ENCODE measurements at places on chromosomes 4 and X.

- DNase-seq: no peak
Observed at GRCh38 chr4:10151182-10151581, 34.6 kb upstream of the WDR1 start.

GRCh38 chr4:48153791-48154550, 19.9 kb upstream of the TXK start:
- DNase-seq: no peak

GRCh38 chrX:77786365-77786680, 307 bp upstream of the ATRX start:
- DNase-seq: no peak

- no peak for DNase-seq
Observed at GRCh38 chr4:107071108-107071507, 35.0 kb upstream of the DKK2 start.

DNA sequence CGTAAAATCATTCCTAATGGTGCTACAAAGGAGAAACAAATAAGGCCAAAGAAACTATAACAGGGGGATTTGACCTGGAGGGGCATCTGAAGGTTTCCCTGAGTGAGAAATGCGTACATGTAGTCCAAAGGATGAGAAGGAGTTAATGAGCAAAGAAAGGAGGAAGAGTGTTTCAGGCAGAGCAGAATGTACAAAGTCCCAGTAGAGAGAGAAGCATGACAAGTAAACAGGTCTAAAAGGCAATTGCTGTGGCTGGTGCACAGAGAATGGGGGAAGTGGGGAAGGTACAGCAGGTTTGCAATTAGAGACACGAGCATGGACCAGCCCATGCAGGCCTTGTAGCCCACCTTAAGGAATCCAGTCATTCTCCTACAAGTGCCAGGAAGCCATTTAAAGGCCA, 145.5 kb downstream of the TSPAN5 start:
- no peak for DNase-seq

DNA sequence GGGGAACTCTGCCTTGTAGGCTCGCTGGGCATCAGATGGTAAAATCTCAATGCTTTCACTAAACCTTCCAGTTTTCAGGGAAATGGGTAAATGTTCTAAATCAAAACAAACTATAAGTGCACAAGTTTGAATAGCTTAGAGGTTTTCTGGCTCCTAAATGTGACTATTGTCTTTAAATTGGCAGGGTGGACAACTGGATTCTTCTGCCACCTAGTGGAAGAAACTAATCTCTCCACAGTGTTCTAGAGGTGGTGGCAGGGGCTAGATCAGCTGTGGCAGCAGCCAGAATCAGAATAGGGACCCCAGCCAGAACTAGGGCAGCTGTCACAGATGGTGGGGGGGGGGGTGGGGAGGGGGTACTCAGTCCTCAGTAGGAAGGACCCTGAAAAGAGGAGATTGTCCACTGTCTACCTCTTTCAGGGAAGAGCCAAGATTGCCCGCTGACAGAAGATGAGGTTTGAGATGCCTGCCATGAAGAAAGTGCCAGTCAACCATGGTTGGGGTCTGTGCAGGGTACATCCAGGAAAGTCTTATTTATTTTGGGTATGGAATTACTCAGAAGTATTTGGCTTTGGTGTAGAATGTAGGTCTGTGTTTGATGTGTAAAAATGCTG, 201.4 kb downstream of the CCNG2 start:
- DNase-seq: peak; percentile 35

DNA sequence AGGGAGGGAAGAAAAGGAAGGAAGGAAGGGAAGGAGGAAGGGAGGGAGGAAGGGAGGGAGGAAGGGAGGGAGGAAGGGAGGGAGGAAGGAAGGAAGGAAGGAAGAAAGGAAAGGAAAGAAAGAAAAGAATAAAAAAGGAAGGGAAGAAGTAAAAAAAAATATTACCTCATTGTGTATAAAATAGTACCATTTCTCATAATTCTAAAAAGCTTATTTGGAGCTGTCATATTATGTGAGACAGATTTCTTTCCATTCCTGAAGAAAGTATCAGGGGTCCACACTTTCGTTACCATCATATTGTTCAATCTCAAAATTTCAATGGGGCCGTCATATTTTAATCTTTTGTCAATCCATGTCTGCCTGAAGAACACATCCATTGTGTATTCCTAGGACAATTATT, 16.1 kb downstream of the GABRA4 start:
- no peak for DNase-seq

DNA sequence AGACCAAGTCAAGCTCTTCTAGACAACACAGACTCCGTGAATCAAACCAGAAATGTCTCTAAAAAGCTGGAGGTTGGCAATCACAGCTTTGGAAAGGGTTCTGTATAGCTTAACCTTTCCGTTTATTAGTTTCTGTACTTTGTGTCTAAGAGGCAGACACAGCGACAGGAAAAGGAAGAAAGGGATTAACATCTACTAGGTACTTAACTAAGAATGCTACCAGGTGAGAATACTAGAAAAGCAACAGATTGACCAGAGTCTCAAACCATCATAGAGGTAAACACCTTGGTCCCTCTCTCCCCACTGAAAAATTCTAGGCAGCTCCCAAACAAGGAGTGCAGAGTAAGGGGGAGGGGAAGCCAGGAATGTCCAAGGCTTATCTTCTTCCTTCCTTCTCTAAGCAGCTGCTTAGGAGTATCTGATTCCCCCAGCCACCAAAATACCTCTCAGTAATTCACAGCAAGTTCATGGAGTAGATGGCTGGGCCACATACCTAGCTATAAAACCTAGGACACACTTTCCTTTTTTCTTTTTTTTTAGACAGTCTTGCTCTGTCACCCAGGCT, 80.8 kb downstream of the APBB2 start:
- no peak for DNase-seq

DNA sequence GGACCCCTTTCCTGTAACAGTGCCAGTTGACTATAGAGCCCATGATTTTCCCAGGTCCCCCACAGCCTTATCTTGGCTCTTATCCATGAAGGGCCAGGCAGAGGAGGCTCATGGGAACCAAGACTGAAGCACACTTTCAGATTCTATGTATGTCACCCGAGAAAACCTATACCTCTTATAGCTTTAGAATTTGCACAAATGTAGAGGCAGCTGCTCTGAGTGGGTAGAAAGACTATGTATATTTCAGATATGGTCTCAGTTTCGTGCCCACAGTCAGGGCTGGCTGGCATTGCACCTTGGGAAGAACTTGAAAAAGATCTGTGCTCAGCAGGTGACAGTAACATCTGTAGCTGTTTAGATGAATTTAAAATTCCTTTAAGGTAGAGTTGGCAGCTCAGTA, 8.3 kb upstream of the LNX1 start:
- no peak for DNase-seq

- DNase-seq: no peak
Observed at GRCh38 chr4:165079476-165079875, 25.8 kb downstream of the TRIM75 start.

GRCh38 chr4:83644677-83645659, 109.1 kb downstream of the GPAT3 start:
- peak; percentile 72 for DNase-seq

DNA sequence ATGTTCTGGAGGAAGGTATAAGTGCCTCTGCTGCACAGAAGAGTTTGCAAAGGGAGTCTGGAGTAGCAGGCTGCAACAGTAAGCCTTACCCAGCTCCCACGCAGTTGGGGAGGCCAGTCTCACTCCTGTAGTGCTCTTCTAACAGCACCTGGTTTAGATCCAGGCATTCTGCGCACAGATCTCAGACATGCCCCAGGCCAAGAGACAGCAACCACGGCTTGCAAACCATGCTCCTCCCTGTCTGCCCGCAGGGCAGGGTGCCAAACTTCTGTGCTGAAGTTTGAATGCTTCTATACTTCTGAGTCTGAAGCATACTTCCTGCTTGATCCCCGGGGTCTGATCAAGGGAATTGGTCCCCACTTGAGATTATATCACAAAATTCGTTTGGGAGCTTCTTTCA, 106.3 kb downstream of the LINC00632 start:
- no peak for DNase-seq

GRCh38 chrX:7158468-7158990, 10.6 kb upstream of the PUDP start:
- DNase-seq: no peak

- DNase-seq: no peak
Observed at GRCh38 chr4:8836664-8837171, 34.9 kb downstream of the HMX1 start.

- DNase-seq: peak; percentile 7
Observed at GRCh38 chrX:97787849-97788248, 904.1 kb downstream of the RPA4 start.

- DNase-seq: no peak
Observed at GRCh38 chr4:141497627-141498026, 138.8 kb upstream of the IL15 start.

DNA sequence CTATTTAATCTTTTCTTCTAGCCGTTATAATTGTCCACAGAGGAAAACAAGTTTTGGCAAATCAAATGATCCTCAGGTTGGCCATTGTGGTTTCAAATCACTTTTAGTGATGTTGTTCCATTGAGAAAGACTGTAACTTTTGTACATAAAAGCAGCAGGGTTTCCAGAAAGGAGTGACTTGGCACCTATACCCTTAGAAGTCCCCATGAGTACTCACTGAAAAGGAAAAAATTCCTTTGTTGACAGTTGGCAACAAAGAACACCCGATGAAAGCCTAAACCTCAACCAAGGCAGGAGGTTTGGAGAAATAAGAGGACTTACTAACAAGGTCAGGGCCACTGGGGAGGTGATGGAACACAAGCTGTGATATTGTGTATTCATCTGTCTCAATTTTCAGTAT, 474.4 kb downstream of the RAPGEF2 start:
- no peak for DNase-seq

DNA sequence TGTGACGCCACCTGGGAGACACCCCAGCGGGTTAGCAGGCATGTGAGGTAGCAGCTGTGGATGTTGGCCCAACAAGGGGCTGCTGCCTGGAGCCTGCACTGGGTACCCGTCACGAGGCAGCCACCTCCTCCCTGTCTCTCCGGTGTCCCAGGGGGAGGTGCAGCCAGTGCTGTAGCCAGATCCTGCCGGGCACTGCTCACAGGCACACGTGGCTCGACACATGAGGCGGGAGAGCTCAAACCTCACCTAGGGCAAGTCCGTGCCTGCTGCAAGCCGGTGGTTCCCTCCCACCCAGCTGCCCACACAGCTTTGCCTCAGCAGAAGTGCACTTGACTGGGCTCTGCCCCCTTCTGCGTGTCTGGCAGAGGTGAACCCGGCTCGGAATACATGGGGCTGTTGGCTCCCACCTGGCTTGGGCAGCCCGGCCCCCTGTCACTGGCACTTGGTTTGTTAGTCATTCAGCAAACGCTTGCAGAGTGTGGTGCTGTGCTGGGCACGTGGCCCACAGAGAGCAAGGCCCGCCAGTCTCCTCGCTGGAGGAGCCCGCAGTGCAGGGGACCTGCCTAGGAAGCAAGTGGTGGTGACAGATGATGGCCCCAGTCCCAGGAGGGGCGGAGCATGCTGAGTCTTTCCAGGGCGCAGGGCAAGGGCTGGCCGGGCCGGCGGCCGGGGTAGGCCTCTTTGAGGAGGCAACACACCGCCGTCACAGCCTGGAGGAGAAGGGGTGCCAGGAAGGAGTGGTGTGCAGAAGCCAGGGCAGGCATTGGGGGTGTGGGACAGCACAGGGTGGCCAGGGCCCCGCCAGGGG, 10.1 kb upstream of the SH3TC1 start:
- no peak for DNase-seq

GRCh38 chrX:154457491-154458115, 478 bp upstream of the PLXNA3 start:
- DNase-seq: peak; percentile 22

All from RKO (cell line).